ENCODE measurements at places on chromosomes 2 and 18. TPM values are rescaled to one million over a fixed set of nuclear protein-coding genes. Genes with fewer than 3 reads are reported as not detected.

The RAD51AP2 gene
- not detected for total RNA-seq

GRCh38 chr2:120254178-120254577, 1.5 kb downstream of the RALB start:
- DNase-seq, result peak; percentile 2

GRCh38 chr2:153228904-153229303, 249.7 kb downstream of the RPRM start:
- no peak for DNase-seq

DNA sequence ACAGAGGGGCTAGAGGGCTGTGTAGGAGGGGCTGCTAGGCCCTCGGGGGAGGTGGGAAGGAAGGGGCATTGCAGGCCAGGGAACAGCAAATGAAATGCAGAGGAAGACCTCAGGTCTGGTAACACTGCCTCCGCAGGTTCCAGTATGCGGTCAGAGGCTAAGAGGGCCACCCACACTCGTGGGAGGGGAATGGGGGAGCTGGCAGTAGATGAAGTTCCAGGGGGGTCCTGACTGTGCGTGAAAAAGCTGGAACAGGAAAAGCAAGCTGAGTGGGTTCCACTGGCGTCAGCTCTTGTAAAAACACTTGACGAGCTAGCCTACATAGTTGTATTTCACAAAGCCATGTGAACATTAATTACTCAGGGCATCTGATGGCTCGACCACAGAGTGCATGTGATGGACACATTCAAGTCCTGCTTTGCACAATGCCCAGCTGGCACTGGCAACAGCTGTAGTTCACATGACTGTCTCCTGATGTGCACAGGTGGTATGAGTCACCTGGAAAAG, 29.0 kb upstream of the PTPN4 start:
- no peak for DNase-seq

- no peak for DNase-seq
Observed at GRCh38 chr2:46829231-46829995, 86.2 kb downstream of the MCFD2 start.

- DNase-seq, result peak; percentile 88
Observed at GRCh38 chr2:37615804-37616676, 55.4 kb downstream of the CDC42EP3 start.
